ENCODE measurements at places on chromosomes 16 and 17.

- DNase-seq = no peak
These were observed 75.5 kb downstream of the BMERB1 start for GRCh38 chr16:15509593-15510535.

DNA sequence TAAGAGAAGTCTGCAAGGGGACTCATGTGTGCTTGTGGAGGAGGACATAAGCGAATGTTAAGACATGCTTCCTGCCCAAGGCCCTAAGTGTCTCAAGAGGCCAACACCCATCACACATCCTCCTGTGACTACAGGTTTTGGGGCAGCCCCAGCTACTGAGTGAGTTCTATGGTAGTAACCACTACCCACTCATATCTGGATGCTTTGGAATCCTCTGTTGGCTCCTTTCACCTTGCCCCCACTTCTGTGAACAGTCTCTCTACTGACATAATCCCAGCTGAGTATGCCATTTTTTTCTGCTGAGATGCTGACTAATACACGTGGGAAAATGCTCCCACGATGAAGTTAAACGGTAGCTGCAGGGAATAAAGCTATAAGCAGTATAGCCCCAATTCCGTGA is 153.5 kb downstream of the VPS53 start:
- no peak for DNase-seq

DNA sequence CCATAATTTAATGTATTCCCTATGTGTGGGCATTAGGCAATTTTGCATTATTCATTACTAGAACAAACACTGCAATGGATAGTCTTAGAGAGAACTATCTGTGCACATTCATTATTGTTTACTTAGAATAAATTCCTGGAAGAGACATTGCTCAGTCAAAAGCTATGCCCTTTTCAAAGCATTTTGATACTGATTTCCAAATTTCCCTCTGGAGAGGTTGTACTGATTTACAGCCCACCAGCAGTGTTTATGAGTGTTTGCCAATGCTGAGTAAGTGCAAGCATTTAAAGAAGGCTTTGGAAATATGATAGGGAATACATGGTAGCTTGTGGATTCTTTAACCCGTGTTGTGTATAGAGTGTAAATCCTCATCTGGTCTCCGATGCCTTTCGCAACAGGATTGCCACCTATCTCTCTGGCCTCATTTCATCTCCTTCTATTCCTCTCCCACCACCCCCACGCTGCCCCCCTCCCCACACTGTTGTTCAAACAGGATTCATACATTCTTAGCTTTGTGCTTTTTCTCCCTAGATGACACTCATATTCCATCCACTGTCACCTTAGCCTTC is 33.4 kb upstream of the MMD start:
- DNase-seq = no peak

DNA sequence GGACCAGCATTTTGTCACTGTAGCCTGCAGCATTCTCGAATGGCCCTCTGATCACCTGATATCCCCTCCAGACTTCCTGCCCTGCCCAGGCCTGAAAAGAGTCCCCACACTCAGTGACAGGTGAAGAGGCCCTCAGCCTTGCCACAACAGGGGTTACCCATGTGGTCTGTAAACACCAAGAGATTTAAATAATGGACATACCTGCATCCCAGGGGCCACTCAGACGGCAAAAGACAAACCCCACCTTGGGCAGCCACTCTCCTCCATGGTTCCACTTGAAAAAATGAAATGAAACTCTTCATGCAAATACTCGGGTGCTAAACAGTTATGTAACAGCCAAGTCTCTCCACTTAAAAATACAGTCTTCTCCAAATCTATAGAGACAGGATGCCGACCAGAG is 22.9 kb upstream of the PECAM1 start:
- DNase-seq = no peak

- DNase-seq = peak; percentile 85
These were observed 15.4 kb downstream of the FLYWCH1 start for GRCh38 chr16:2927010-2927646.

DNA sequence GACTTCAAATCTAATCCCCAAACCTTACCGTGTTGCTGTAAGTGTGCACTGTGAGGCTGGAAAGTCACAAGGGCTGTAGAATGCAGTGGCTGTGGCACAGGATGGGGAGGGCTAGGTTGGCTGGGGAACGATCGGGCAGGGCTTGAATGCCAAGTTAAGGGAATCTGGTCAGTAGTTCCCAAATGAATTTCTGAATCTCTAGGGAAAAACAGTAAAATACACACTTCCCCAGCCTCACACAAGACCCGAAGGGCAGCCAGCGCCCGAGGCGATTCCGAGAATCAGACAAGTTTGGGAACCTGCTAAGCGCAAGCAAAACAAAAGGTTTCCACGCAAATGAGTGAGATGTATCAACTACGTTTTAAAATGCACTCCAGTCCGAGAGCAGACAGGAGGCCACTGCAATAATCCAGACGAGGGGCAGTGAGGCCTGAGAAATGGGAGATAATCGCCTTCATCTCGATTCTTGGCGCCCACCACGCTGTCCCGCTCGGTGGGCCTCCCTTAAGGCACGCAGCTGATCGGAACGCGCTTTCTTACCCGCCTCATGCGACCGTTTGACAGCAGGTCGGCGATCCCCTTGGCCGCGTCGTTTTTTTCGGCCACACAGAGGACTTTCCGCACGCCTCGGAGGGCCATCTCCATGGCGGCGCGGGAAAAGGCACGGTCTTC is 599 bp downstream of the TOP3A start:
- no peak for DNase-seq

- no peak for DNase-seq
These were observed 12.2 kb downstream of the CLEC3A start for GRCh38 chr16:78034530-78034929.

GRCh38 chr17:72299592-72299991 is 178.8 kb downstream of the SOX9 start:
- DNase-seq = no peak

DNA sequence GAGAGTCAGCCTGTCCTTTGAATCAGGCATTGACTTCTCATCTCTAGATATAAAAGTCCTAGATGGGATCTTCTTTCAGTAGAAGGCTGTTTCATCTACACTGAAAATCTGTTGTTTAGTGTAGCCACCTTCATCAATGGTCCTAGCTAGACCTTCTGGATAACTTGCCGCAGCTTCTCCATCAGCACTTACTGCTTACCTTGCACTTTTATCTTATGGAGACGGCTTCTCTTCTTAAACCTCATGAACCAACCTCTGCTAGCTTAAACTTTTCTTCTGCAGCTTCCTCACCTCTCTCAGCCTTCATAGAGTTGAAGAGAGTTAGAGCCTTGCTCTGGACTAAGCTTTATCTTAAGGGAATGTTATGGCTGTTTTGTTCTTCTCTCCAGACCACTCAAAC is 5.4 kb upstream of the MMP2 start:
- DNase-seq = no peak

DNA sequence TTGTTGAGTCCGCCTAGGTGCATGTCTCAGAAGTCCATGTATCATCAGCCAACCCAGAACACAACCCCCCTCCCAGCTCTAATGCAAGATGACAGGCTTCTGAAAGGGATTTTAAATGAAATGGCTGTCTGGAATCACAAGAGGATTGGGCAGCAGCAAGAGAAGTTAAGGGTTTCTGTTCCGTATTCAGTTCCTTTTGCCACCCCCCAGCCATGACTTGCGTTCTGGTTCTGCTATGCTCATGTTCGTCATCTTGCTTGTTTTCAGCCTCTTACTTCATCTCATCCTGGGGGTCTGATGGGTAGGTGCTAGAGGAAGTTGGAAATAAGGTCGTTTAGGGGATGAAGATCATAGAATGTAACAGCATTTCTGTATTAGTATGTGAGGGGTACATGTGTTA is 12.0 kb downstream of the MINK1 start:
- no peak for DNase-seq

- no peak for DNase-seq
These were observed 6.1 kb downstream of the GAST start for GRCh38 chr17:41718287-41718645.

Measured in T-helper 9 cell (primary cell).